ENCODE measurements at places on chromosomes 2 and 18.
A peak's percentile ranks its signal among the peaks of the same experiment; 100 is the strongest.

- DNase-seq, result peak; percentile 49
Observed at GRCh38 chr2:22800412-22800811, 584.6 kb upstream of the KLHL29 start.

DNA sequence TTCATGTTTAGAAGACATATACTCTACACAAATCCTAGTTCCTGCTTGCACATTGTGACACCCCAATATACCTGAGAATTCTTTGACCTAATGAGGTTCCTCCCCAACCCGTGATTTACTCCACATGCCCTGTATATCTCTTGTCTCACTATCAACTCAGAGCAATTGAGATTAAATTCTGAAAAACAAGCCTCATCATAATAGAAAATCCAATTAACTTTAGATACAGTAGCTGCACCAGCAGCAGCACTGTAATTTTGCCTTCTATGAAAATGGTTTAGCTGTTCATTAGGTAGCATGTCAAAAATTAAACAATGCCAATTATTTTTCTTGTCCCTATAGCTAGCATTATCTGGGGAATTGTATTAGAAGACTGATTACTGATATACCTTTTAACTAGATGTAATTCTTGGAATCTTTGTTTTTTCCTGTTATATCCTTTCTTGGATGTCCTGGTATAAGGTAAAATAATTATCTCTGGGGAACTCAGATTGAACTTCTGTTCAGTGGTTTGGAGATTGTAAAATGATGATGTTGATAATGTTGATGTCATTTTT, 218.9 kb upstream of the TANK start:
- no peak for DNase-seq

DNA sequence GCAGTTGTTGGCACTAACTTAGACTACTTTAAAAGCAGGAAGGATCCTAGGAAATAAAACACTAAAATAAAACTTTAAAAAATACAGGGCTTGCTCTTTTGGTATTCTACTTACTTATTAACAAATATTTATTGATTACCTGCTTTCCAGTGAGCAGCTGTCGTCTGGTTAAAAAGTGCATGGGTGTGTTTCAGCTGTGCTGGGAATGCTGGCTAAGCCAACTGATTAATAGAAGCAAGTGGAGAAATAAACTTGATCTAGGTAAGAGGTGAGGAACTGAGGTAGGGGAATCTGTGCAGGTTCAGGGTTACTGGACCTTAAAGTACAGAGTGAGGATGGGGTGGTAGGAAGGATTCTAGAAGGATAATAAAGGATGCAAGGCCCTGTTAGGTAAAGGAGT, 110.8 kb downstream of the SPTBN1 start:
- no peak for DNase-seq

DNA sequence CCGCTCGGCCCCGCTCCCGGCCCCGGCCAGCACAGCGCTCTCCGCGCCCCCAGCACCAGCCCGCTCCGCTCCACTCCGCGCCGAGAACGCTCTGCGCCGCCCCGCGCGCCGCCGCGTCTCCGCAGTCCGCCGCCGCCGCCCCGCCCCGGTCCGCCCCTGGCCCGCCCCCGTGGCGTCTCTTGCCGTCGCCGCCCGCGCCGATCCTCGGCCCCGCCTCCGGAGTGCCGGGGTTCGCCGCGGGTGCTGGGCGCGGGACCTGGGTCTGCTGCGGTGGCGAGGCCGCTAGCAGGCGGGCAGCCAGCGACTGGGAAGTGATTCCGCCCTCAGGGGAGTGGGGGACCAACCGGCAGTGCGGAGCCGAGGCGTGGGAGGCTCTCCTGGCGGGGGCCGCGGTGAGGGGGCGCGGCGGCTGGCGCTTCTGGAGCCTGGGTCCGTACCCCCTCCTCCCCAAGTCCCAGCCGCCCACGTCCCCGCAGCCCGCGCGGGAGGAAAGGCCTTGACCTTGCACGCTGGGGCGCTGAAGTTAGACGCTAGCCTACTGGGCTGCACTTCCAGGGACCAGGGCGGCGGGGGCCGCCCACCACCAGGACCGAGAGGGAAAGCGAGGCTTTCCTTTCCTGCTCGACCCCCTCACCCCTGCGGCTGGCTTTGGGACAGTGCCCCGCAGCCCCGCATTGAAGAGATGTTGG, at the start of gene HS6ST1:
Gene HS6ST1, minus strand, starts transcription at position 93 of the 689 bp plus-strand sequence. CDS start 305 bp downstream, outside the sequence.
- DNase-seq, result peak; percentile 82

- no peak for DNase-seq
Observed at GRCh38 chr2:186575302-186575701, 14.6 kb upstream of the ITGAV start.

DNA sequence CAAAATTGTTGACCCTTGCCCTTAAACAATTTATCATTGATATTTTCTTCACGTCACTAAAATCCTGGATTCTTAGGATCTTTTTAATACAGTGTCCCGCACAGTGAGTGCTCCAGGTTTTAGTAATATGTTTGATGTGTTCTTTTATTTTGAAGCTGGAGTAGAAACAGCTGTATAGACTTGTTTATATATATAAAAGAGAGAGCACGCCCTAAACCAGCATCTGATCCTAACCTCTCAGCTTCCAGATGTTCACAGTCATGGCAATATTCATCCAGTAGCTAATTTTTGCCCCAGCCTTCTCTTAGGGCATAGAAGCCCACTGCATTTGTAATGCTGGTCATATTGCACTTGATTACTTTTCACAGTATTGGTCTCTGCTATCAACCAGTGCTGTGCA, 170.0 kb upstream of the EPAS1 start:
- DNase-seq, result no peak

DNA sequence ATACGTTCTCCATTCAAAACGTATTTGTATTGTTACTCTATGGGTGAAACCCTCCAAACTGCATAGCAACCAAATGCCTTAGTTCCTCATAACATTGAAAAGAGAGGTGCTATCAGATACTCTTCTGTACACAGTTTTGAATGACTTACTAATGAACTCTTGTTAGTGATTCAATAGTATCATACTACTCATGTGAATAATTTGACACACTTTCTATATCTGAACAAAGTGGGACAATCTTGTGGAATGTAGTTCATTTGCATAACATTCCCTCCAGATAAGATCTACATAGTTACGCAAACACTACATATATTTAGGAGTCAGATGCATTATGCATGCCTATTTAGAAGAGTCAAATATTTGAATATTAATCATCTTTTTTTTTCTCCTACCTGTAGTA, 232.0 kb upstream of the NRXN1 start:
- no peak for DNase-seq

- DNase-seq, result no peak
Observed at GRCh38 chr2:193124815-193125214, 930.1 kb upstream of the TMEFF2 start.

GRCh38 chr2:182077448-182078142, 91.9 kb downstream of the PPP1R1C start:
- DNase-seq, result no peak

- DNase-seq, result no peak
Observed at GRCh38 chr2:204542982-204543608, 2.2 kb upstream of the PARD3B start.

GRCh38 chr2:238659231-238659630, 188.7 kb upstream of the TWIST2 start:
- DNase-seq, result no peak

GRCh38 chr2:2219984-2220383, 111.1 kb downstream of the MYT1L start:
- DNase-seq, result no peak

- DNase-seq, result no peak
Observed at GRCh38 chr2:224286923-224287322, 115.0 kb downstream of the FAM124B start.

DNA sequence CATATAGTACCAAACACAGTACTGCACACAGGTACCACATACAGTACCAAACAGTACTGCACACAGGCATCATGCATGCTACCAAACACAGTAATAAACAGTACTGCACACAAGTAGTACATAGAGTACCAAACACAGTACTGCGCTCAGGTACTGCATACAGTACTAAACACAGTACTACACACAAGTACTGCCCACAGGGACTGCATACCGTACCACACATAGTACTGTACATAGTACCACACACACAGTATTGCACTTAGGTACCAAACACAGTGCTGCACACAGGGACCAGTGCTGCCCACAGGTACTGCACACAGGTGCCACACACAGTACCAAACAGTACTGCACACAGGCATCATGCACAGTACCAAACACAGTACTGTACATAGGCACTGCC, 74.9 kb downstream of the ZNF236 start:
- DNase-seq, result no peak

- no peak for DNase-seq
Observed at GRCh38 chr2:73218298-73218697, 4.3 kb downstream of the SMYD5 start.

DNA sequence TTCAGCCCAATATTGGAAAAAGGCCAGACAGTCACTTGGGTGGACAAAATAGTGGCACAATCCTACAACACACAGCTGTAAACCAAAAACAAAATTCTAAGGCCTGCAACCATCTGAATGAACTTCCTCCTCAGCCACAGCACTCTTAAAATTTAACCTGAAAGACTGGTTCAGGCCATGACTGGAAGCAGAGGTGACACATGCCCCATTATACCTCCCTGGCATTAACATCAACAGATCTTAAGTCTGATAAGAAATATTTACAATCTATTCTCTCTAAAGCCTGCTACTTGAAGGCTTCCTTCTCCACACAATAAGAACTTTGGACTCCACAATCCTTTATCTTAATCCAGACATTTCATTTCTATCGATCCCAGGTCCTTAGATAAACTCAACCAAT, 192.4 kb upstream of the LRP1B start:
- no peak for DNase-seq

- DNase-seq, result no peak
Observed at GRCh38 chr2:29055601-29056000, 18.7 kb downstream of the PCARE start.

GRCh38 chr2:181153886-181154285, 173.5 kb downstream of the UBE2E3 start:
- no peak for DNase-seq

DNA sequence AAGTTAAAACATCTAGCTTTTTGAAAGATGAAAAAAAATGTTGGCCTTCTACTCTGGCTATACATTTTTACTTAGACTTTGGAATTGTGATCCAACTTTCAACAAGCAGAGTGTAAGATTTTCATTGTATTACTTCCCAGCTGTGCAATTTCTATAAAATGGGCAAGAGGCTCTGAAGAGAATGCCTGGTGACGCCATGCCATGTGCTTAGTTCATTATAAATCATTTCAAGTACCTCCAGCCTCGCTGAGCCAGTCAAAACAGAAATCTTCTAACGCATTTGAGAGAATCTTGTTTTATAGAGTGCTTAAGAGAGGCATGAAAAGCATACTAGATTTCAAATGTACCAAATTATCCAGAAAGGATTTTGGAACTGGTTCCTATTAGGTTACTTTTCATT, 10.1 kb upstream of the STK17B start:
- no peak for DNase-seq

- DNase-seq, result no peak
Observed at GRCh38 chr2:101398116-101398821, 11.0 kb upstream of the CREG2 start.

Data from H9 (cell line).